ENCODE measurements at places on chromosomes 7 and 10.

DNA sequence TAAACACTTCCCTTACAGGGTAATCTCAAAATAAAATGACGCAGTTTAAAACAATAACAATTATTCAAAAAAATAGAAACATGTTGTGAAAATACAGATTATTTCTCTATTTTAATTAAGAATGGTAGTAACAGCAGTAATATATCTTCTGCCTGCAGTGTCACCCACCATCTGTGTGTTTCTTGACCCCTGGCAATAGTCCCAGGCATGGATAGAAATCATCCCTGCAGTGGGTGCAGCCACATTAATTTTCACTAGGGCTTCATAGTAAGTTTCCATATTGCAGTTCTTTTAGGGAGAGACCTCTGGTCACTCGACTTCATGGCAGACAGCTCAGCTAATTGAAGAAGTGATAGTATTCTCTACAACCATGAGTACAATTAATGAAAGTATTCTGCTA lies 470.1 kb upstream of the TEX47 start:
- no peak for DNase-seq

GRCh38 chr10:132336064-132336746 lies 4.2 kb downstream of the LRRC27 start:
- DNase-seq = no peak

DNA sequence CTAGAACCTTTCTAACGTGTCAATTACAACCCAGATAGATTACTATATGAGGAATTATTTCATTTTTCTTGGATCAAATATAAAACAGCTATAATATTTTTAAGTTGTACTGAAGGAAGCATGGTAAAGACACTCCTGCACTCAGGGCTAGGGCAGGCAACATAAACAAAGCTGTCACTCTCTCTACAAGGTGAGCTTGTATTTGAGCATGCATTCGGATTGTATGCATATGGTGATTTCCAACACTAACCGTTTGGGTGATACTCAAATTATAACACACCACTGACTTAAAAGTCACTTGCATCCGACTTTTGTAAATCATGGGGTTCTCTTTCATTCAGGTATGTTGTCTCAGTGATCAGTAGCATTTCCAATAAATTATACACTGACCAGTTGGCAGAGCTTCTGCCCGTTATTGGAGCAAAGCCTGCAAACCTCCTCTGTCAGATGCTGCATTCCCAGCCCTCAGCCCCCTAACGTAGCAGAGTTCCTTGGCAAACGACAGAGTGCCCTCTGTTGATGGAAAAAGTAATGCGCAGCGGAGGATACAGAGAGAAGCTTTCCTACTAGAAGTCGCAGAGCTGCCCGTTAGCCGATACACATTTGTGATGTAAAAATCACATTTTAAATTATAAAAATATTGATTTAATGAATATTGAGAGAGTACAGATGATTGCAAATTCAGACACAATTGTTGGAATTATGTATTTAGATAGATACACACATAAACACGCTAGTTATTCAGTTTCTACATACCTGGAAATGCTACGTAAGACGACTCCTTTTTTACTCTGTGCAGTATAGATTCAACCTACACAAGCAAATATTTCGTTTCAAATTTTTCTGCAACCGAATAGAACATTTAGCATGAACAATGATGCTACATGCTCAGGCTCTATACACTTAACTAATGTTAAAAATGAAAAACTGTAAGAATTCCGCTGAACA lies 173.9 kb upstream of the SP4 start:
- peak; percentile 31 for DNase-seq

DNA sequence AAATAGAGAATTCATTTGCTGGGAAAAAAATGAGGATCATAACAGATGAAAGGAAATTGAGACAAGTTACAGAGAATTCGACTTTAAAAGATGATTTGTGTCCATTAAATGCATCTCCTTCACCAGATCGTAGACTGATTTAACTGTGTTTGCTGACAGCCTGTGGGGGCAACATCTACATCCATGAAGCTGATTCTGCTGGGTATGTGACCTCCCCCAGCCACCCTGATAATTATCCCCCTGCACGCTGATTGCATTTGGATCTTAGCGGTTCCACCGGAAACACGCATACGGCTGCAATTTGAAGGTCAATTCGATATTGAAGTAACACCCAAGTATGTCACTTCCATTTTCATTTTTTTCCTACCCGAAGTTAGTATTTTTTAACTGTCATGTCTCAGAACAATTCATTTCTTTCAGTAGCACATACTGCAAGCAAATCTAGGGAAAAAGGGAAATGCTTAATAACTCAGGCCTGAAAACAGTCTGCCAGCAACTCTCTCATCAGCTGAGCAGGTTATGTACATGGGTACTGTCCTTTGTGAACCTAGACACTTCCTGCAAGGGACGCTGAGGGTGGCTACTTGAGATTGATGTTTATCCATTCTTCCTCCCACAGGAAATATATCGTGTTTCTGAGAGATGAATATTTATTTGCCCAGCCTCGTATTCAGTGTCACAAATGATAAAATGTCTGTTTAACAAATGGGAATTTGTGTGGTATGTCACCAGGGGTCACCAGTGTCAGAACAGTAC lies 134.9 kb downstream of the ZNF22 start:
- DNase-seq = no peak

- no peak for DNase-seq
These were observed 8.8 kb downstream of the CCDC136 start for GRCh38 chr7:128800567-128800966.

- peak; percentile 50 for DNase-seq
These were observed 72.1 kb upstream of the STARD3NL start for GRCh38 chr7:38105874-38106483.

DNA sequence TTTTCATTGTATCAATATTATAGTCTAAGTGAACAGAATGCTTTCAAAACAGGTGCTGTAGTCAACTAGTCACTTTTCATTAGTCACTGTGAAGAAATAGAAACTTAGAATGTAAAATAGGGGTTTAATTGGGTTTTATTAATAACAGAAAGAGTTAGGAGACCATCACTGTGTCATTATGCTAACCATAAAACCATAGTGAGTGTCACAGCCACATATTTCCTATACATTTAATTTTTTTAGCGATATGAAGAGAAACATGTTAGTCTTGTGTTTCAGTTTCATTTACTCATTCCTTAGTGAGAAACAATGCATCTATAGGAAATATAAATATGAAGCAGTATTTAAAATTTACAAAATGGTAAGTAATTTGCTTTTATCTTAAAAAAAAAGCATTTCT lies 22.2 kb downstream of the SPAG6 start:
- no peak for DNase-seq

GRCh38 chr7:123867225-123867624 lies 22.3 kb downstream of the HYAL4 start:
- DNase-seq = no peak
